ENCODE measurements at places on chromosomes 3 and 15.
A peak's percentile ranks its signal among the peaks of the same experiment; 100 is the strongest.

- no peak for DNase-seq
Observed at GRCh38 chr3:100141586-100141985, 27.3 kb upstream of the FILIP1L start.

- DNase-seq = no peak
Observed at GRCh38 chr3:54358969-54359694, 236.8 kb downstream of the CACNA2D3 start.

DNA sequence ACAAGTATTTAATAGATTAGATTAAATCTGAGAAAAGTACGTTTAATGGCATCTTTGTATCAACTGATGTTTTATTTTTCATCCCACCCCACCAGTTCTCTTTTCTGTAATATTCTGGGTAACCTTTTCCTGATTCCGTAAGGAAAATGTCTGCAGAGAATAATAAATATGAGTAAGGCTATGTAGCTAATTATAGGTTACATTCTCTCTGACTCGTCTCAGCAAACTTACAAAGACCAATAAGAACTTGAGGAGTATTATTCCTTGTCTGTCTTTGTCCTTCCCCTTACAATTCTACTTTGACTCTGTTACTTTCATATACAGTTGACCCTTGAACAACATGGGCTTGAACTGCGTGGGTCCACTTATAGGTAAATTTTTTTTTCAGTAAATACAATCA, 12.1 kb downstream of the SNAP23 start:
- no peak for DNase-seq

- DNase-seq = peak; percentile 98
Observed at GRCh38 chr3:157174649-157175498, 14.9 kb upstream of the CCNL1 start.

GRCh38 chr15:62824111-62825015, 218.2 kb upstream of the TPM1 start:
- DNase-seq = no peak

DNA sequence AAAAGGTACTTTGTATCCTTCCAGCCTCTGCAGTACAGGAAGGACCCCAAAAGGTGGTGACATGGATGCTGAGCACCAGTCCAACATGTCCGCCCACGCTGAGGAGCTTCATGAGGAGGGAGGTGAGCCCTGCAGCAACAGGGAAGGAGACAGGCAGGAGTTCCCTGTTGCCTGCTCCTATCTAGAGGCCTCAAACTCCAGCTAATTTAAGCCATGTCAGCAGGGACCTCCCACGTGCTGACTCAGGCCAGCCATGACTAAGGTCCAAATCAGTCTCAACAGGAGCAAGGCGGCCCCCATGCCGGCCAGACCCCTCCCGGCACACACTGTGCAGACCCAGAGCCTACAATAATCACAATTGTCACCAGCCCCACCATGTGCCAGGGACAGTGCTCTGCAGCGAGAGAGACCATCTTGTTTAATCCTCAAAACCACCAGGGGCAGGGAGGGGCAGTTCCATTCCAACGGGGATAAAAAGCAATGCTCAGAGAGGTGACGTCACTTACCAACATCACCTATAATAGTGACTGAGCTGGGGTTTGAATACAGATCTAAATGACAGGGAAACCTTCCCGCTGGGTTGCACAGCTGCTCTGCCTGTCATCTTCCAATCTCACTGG, 54.5 kb upstream of the GATA2 start:
- no peak for DNase-seq

GRCh38 chr3:70890020-70890394, 577.6 kb upstream of the MDFIC2 start:
- no peak for DNase-seq

DNA sequence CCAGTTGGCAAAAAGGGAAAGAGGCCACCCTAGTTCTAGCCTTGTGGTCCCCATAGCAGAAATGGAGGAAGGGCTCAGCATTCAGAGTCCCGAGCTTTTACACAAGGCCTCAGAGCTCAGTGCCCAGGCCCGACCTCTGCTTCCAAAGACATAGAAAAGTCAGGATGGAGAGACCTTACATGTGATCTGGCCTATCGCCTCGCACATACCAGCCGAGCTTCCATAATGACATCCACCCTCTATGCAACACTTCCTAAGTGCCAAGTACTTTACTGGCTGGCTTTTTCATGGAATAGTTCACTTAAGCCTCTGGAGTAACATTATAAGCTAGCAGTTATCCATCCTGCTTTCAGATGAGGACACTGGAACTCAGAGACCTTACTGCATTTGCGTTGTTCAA, 275.9 kb downstream of the FAM43A start:
- DNase-seq = no peak

GRCh38 chr3:192082730-192083660, 622.0 kb downstream of the PYDC2 start:
- DNase-seq = no peak

GRCh38 chr3:138336454-138336999, 6.9 kb upstream of the NME9 start:
- DNase-seq = peak; percentile 50

DNA sequence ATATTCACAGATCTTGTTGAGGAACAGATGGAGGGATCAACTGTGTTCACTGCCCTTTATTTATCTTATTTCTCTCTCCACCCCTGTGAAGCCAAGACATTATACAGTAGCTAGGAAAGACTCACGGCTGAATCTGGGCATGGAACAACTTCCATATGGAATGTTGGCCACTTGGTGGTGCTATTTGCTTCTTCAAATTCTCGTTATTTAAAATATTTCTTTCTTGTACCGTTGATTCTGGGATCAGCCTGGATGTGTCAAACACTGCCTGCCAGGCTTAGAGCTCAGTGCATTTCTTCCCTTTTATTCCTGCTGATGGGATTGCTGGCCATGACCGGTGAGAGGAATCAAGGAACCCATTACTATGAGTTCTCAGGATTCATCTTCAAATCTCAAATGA, 17.5 kb upstream of the GASK1A start:
- DNase-seq = peak; percentile 37

- DNase-seq = no peak
Observed at GRCh38 chr15:46416544-46416943, 781.7 kb downstream of the SQOR start.

- DNase-seq = no peak
Observed at GRCh38 chr3:31670722-31671121, 138.0 kb downstream of the STT3B start.

- no peak for DNase-seq
Observed at GRCh38 chr3:70930066-70930465, 617.6 kb upstream of the MDFIC2 start.

- no peak for DNase-seq
Observed at GRCh38 chr3:31096661-31097395, 202.4 kb upstream of the GADL1 start.

- DNase-seq = peak; percentile 73
Observed at GRCh38 chr3:146160964-146161662, at the start of gene PLOD2. TSS of gene PLOD2 (minus strand) at chr3:146161184. CDS start at chr3:146160989, 195 bp downstream.

DNA sequence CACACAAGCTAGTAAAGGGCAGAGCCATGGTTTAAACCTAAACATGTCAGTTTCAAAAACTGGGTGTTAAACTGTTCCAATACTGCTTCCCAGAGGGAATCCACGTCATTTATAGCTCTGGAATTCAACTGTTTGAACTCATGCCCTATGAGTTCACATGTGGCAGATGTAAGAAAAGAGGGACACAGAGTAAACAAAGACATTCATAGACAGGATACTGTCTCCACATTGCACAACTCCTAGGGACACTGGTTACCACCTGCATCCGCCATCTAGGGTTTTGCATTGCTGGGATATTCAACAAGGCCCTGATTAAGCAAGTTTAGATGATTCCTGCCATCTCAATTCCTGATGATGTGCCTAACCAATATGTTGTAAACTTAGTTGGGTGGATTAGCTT, 134.1 kb upstream of the COL8A1 start:
- DNase-seq = no peak

- no peak for DNase-seq
Observed at GRCh38 chr3:143648218-143648617, 200.1 kb downstream of the SLC9A9 start.

DNA sequence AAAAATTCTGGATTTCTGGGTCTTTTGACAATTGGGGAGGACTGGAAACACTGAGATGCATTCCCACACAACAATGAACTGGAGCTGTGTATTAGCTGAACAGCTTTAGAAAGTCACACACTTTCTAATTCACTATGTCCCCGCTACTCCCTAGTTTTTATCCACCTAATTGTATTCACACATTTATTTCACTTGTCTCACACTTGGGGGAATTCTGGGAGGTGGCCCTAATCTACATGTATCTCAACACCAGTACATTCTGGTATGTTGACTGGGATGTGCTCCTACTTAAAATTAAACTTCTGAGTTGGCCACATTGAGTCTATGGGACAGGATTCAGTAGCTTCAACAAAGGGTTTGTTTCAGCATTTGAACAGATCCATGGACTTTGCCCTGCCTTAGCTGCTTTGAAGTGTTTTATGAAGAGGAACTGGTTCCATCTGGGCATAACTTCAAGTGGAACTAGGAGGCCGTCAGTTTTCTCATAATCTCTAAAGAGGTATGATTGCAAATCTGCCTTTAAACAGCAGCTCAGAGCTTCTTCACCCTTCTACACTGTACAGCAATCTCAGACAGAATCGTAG, 106.5 kb upstream of the CMC1 start:
- DNase-seq = no peak

GRCh38 chr15:91104111-91104510, 4.1 kb downstream of the SV2B start:
- DNase-seq = no peak

DNA sequence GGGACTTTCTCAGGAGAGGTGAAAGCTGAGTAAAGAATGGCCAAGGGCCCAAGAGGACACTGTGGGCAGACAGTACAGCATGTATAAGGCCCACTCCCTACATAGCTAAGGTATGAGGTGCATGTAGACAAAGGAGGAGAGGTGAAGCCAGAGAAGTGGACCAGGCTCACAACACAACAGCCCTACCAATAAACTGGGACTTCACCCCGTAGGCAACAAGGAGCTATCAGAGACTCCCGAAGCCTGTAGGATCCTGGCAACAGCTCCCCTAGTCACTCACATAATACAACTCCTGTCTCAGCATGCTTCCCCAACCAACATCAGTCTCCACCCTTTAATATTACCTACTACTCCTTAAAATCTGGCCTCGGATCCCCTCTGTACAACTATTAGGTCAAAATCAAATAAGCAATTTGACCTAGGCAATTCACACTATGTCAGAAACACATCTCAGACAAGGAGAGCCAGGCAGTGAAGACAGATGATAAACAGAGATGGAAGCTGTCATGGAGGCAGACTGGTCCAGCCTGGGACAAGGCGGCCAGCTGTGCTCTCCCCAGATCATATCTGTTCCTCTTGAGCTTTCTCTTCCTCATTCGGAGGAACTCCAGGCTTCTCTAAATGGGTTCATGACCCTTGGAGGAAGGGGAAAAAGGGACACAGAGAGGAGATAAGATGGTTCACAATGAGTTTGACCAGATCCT, 1.4 kb downstream of the XXYLT1 start:
- no peak for DNase-seq

DNA sequence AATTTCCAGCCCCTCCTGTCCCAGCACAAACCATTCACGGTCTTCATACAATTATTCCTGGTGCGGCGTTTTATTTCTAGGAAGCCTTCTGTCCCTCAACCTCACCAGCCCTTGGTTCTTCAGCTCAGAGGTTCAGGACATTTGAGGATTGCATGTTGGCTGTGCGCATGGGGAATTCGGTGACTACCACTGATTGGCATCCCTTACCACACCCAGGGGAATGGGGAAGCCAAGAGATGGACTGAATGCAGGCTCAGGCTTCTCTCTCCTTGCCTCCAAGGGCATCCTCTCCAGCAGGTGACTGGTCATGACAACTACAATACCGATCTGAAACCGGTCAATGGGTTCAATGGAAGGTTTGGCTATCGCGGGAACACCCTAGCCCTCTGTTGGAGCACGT, 153.8 kb downstream of the MTHFS start:
- no peak for DNase-seq

- DNase-seq = no peak
Observed at GRCh38 chr3:21795152-21795837, 44.3 kb upstream of the ZNF385D start.

DNA sequence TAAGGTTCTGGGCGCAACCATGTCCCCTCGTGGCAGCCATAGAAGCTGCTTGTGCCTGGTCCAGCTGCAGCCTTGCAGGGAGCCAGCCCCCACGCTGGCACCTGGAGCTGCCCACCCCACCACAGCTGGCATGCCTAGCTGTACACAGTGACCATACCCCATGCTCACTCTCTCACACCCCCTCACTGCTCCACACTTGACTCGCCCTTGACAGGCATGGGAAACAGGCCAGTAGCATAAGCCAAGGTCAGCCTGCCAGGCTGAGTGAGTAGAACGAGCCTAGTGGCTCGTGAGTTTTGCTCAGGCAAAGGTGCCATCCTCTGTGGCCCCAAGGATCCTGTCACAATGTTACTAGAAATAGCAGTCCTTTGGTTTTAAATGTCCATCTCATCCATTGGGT, 52.7 kb upstream of the CADM2 start:
- DNase-seq = no peak

GRCh38 chr15:92069308-92070250, 216.1 kb downstream of the SLCO3A1 start:
- DNase-seq = no peak

GRCh38 chr3:71951361-71951760, 166.4 kb upstream of the PROK2 start:
- no peak for DNase-seq

DNA sequence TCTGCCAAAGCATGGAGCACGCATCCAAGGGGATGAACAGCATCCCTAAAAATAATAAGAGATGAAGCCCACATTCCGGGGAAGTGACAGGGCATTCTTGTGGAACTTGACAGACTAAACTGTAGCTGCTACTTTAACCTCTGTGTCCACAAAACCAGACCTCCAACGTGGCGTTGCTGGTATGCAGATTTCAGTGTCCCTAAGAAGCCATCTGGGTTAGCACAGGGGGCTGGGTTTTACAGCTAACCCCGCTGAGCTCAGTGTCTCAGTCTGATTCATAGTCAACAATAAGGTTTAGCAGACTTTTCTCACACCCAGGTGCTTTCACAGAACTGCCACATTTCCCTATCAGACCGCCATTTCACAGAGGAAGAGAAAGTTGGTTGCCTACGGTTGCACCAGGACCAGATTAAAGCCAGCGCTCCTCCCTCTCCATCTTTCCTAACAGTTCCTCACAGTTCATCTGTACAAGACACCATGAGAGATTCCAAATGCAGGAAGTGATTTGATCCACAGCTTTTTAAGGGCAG, 61.6 kb upstream of the CTDSPL start:
- DNase-seq = no peak

All from NCI-H526 (cell line).